ENCODE measurements at places on chromosomes 7 and 10. TPM values are rescaled to one million over a fixed set of nuclear protein-coding genes. Genes with fewer than 3 reads are reported as not detected.

Gene LGI1
- 0.26 TPM for total RNA-seq

DNA sequence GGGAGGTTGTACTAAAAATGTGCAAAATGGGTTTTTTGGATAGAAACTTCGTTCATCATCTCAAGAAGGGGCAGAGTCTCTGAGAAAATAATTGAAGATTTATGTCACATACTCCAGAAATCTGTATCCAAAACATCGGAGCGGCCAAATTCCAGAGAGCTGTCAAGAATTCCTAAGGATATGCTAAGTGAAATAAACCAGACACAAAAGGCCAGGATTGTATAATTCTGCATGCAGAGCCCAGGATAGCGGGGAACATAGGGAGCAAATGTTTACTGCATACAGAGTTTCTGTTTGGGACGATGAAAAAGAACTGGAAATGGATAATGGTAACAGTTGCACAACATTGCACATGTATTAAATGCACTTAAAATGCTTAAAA is 224.2 kb upstream of the AUTS2 start:
- DNase-seq, result no peak

Gene TMEM209
- 11.8 TPM for total RNA-seq

Gene CXCL12
- 0.97 TPM for total RNA-seq

GRCh38 chr7:121286742-121287734 is 41.8 kb upstream of the WNT16 start:
- DNase-seq, result no peak

- DNase-seq, result no peak
Observed at GRCh38 chr10:92822060-92822634, 26.2 kb upstream of the EXOC6 start.

Gene GBX1
- total RNA-seq, result 13.8 TPM

- DNase-seq, result no peak
Observed at GRCh38 chr7:41969561-41970105, 266.7 kb upstream of the INHBA start.
